Activated CD4-positive, alpha-beta T cell treated with anti-CD3 and anti-CD28 coated beads for 24 hours (primary cell): ENCODE measurements at places on chromosomes 7 and 10.

DNA sequence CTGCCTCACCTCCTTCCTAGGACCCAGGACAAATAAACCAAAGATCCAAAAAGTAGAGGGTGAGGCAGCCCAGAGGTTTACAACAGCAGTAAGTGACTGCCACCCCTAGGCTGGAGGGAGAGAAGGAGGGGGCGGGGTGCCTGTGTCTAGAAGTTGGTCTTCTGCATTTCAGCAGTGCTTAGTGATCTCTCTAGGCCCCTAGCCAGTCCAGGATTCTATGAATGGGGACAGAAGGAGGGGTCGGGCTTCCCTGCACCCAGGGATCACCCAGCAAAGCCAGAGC lies 62.8 kb upstream of the KDM7A start:
- DNase-seq, result no peak

- no peak for DNase-seq
Measured at GRCh38 chr10:126062131-126063032, 166.0 kb downstream of the FANK1 start.

GRCh38 chr7:44573464-44574286 lies at the start of gene DDX56:
TSS of gene DDX56 (minus strand) at chr7:44573908. CDS start at chr7:44573895, 13 bp downstream.
- DNase-seq, result peak; percentile 89

DNA sequence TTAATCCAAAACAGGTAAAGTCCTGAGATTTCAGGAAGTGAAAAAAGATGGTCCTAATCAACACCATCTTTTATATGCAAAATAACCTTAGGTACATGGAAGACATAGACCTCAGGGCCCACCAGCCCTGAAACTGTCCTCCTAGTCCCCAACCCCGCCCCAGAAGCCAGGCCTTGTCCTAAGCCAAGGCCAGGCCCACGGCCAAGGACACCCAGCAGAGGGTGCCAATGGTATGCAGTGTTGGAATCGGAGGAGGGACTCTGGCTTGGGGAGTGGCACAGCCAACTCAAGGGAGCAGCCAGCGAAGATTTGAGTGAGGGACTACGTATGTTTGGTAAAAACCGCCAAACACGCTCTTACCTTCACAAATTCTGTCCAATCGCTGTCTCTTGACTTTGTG lies 96.7 kb downstream of the ZRANB1 start:
- no peak for DNase-seq

- no peak for DNase-seq
Measured at GRCh38 chr10:82622479-82622878, 747.5 kb downstream of the NRG3 start.

DNA sequence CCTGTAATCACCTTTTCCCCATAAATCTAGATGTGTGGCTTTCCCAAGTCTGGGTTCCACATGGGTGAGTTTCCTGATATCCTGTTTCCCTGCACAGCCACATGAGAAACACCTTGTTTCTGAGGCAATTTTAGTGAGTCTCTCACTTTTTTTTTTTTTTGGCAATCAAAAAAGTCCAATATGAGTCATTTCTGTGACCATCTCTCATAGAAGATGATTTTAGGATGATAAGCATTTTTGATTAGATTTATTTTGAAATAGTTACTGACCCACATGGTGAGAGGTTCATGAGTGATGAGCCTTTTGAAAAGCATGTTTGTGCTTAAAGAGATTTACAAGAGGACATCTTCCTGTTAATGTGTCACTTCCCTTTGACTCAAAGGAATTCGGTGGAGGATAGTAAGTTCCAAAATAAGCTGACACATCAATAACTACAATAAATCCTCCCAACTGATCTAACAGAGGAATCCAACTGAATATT lies 464.0 kb downstream of the INHBA start:
- DNase-seq, result no peak

- DNase-seq, result no peak
Measured at GRCh38 chr7:21314954-21315353, 112.9 kb upstream of the SP4 start.

DNA sequence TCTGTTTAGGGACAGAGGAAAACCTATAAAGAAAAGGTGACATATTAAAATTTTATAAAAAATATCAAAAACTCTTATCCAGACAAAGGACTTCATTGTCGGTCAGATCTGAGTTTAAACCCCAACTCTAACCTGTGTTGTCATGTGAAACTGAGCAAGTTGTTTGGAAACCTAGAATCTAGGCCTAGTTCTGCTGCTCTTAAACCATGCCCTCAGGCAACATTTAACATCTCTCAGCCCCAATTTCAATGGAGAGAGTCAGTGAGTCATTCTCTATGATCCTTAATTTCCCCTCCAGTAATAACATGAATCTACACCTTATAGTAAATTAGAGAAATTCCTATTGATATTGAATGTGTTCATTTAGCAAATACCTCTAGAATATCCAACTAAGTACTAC lies 192.3 kb downstream of the IMMP2L start:
- no peak for DNase-seq

DNA sequence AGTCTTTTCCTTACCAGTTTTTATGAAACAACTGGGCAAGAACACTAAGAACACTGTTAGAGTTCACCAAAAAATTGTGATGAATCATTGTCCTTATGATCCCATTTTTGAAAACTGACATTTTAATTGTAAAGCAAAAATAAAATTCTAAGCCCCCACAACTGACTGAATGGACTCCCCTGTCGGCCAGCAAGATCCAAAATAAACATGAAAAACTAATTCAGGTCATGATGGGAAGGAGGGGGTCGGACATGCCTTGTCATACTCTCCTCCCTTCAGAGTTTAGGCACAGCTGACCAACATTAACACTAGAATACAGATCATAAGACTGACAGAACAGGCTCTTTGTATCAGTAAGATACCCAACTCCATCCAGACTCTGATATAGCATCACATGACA lies 2.0 kb upstream of the RBAK start:
- DNase-seq, result no peak

- DNase-seq, result no peak
Measured at GRCh38 chr10:76021398-76021797, 590.0 kb downstream of the LRMDA start.
